CMK (cell line): ENCODE measurements at places on chromosomes 11 and 22.

DNA sequence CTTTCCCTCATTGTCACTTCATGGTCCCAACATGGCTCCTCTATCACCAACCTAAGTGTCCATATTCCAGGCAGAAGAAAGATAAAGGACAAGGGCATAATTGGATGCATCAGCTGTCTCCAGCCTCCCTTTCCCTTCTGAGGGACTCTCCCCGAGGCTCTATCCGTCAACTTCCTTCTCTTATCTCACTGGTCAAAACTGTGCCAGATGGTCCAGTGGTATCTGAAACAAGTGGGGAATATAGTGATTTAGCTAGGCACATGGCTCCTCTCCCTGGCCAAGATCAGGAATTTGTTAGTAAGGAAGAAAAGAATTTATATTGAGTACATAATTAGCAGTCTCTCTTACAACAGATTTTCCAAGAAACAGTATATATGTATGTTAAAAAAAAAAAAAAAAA is 12.6 kb upstream of the SPON1 start:
- DNase-seq = no peak

- DNase-seq = no peak
These were observed 77.0 kb downstream of the GRAMD1B start for GRCh38 chr11:123507043-123507442.

DNA sequence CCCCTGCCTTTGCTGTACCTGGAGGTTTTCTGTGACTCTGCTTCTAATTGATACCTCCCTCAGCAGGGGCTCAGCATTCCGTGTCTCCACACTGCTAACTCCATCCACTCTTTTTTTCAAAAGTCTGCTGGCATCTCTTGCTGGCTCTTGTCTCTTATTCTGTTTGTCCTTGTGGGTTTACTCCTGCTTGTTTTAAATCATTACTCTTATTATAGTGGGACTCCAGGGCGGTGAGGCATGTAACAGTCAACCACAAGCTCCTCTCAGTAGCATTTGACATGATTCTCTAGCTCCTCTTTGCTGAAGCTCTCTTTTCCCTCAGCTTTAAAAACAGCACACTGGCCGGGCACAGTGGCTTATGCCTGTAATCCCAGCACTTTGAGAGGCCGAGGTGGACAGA is 260.2 kb upstream of the NARS2 start:
- no peak for DNase-seq

GRCh38 chr11:2442589-2442988 is 1.7 kb downstream of the TRPM5 start:
- DNase-seq = no peak

- DNase-seq = no peak
These were observed 68.9 kb downstream of the CSTPP1 start for GRCh38 chr11:47005441-47005840.

GRCh38 chr11:32581556-32581955 is 2.1 kb upstream of the EIF3M start:
- no peak for DNase-seq

GRCh38 chr22:40404251-40405177 is 34.1 kb downstream of the SGSM3 start:
- no peak for DNase-seq

DNA sequence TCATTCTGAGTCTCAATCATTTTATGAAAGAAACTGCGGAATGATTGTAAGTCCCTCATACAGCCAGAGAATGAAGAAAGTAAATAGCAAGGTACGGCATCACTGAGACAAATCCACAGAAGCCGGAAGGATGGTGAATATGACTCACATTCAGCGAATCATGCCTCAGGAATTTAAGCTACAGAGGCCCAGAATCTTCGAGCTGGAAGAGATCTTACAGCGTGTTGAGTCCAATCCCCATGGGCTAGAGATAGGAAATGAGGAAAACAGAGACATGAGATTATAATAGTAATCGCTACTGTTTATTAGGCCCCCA is 173.2 kb downstream of the KIF18A start:
- DNase-seq = no peak

GRCh38 chr11:127567237-127567932 is 566.8 kb upstream of the KIRREL3 start:
- DNase-seq = no peak

DNA sequence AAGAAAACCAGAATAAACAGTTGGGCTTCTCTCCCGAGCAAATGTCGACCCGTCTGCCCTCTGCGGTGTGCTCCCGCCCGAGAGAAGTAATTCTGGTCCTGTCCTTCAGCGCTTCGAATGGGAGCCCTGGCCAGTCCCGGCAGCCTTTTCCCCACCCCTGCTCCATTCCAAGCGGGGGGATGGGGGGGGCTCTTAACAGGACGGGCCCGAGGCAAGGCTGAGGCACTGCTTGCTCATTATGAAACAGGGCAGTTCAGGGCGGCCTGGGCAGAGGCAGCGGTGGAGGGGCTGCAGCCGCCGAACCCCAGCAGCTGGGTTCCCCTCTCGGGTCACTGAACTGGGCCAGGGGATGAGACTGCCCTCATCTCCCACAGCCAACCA is 9.1 kb downstream of the BACE1-AS start:
- no peak for DNase-seq

DNA sequence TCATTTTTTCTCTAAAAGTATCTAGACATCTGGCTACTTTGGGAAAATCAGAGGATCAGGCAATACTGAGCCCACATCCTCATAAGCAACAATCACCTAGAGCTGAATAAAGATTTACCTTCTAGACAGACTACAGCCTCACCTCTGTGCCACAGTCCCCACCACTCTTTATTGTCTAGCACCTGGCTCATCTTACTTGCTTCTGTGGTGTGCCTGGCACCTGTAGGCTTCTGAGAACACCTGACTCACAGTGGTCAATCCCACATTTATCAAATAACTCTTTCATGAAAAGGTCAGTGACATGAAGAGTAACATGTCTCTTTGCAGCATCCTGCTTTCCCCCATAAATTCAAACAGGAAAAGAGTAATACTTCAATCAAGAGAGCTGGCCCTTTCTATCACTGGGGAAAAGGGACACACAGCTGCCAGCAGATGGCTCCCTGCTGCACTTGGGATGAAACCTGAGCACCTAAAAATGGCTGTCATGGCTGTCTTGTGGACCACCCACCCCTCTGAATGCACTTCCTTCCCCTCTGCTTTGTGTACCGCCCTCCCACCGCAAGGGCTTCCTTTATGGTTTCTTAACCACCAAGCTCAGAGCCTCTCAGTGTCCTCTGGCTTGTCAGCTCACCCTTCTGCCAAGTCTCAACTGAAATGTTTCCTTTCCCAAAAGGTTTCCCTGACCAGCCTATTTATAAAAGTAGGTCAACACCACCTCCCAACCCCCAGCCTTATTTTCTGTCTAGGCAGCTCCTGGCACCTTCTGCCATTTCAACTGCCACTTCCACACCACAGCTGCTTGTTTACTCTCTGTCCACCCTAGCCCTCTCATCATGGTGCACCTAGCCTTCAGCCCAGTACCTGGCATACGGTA is 9.3 kb downstream of the TFIP11 start:
- DNase-seq = peak; percentile 90

GRCh38 chr11:115126092-115126491 is 378.1 kb downstream of the CADM1 start:
- no peak for DNase-seq

GRCh38 chr22:19132153-19132552 is 1.0 kb downstream of the TSSK2 start:
- no peak for DNase-seq

GRCh38 chr11:28529046-28529445 is 420.9 kb downstream of the METTL15 start:
- DNase-seq = no peak

DNA sequence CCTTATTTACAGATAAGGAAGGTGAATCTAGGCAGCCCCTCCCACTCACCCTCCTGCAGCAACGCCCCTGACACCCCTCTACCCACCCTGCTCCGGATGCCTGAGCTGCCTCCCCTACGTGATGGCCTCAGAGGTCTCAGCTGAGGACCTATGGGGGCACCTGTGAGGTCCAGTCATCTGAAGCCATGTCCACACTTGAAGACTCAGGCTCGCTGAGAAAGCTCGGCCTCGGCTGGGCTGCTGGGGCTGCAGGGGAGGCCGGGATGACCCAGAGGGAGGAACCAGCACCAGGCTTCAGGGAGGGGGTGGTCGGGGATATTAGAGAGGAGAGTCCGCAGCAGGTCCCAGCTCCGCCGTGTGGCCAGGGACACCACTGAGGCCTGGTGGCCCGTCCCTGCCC is 92.8 kb downstream of the BRD1 start:
- no peak for DNase-seq

GRCh38 chr22:50502628-50503474 is 4.7 kb downstream of the LMF2 start:
- no peak for DNase-seq

DNA sequence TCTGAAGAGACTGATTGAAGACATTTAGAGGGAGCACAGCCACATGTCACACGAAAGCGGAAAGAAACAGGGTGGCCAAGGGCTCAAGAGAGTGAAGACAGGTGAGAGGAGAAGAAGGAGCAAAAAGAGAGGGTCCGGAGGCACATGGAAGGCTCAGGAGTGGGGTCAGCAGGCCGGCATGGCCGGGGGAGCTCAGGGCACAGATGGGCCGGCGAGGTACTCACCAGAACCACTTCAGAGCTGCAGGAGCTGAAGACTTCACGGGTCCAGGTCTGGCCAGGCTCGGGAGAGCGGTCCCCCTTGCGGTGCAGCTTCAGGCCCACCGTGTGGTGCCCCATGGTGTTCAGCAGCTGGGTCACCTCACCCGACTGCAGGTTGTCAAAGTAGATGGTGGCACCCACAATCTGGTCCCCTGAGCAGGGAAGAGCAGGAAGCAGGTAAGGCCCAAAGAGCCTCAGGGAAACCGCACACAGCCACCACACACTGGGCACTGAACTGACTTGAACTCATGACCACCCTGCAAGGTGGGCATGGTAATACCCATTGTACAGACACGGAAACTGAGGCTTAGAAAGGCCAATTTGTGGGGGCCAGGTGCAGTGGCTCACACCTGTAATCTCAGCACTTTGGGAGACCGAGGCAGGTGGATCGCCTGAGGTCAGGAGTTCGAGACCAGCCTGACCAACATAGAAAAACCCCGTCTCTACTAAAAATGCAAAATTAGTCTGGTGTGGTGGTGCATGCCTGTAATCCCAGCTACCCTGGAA is 11.6 kb downstream of the AHNAK start:
- DNase-seq = no peak

DNA sequence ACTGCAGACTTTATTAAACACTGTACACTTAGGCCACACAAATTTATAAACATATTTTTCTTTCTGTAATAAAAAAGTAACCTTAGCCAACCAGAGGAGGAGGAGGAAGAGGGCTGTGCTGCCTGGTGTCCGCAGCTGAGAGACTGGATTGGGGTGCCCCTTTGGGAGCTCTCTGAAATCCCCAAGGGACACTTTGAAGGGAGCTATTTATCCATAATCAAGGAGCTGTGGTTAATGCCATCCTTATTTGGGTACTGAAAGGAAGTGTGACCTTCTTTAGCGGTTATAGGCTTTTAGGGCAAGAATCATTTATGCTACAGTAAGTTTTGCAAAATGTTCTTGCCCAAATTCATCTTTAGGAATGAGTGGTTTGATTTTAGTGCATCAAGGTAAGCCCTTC is 125.8 kb downstream of the RASSF10 start:
- DNase-seq = no peak

DNA sequence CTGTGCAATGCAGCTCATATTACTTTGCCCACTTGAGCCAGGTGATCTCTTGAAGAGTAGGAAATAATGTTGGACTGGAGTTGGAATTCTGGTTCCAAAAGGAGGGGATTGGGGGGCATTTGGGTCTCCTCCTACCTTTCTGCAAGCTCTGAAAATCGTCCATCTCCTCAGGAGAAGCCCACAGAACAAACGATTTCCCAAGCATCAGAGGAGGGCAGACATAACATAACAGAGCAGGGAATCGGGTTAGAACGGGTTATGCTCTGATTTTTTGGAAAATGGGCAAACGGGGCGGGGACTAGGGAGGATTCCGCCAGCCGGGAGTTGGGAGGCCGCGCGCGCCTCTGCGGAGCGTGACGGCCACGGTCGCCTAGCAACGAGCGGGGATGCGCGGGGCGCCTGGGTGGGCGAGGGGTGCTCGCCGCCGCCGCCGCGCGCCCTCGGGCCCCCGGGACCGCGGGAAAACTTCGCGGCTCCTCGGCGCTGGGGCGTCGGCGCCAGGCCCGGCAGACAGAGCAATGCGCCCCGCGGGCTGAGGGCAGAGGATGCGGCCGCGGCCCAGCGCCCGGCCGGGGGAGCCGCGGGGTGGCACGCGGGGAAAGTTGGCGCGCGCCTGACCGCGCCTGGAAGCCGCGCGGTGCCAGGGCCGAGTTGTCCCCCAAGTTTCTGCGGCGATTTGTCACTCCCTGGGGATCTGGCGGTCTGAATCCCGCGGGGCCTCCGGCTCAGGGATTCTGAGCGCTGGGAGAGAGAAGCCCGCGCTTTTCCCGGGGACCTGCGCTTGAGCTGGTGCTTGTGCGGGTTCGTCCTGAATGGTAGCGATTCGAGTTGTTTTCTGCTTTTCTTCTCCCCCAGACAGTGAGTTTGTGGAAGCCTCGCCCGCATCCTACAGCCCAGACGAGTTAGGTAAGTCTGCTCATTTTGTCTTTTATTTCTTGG is 27.8 kb upstream of the AMOTL1 start:
- no peak for DNase-seq

- DNase-seq = no peak
These were observed 2.4 kb downstream of the LMO1 start for GRCh38 chr11:8261291-8261690.

- no peak for DNase-seq
These were observed 942 bp upstream of the RPS6KA4 start for GRCh38 chr11:64357904-64358535.

DNA sequence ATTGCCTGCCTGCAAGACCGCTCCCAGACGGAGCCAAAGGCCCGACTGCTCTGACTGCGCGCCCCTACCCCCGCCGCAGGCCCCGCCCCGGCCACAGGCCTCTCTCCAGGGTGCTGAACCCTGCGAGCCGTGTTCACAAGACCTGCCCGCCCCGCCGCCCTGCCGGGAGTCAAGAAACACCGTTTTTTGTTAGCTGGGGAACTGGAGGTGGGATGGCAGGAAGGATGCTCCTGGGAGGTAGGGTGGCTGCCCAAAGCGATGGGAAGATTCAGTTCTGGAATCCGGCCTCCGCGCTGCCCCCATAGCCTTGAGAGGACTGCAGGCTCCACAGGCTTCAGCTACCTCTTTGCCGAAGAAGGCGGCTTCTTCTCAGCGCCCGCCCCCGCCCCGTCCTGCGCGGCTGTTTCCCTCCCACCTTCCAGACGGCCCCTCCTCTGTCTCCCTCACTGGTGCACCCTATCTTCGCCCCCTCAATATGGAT is 2.7 kb upstream of the PDE2A start:
- DNase-seq = peak; percentile 25

GRCh38 chr22:39910876-39911613 is 10.2 kb downstream of the GRAP2 start:
- no peak for DNase-seq

- DNase-seq = no peak
These were observed 43.3 kb downstream of the MYEOV start for GRCh38 chr11:69337211-69337721.

DNA sequence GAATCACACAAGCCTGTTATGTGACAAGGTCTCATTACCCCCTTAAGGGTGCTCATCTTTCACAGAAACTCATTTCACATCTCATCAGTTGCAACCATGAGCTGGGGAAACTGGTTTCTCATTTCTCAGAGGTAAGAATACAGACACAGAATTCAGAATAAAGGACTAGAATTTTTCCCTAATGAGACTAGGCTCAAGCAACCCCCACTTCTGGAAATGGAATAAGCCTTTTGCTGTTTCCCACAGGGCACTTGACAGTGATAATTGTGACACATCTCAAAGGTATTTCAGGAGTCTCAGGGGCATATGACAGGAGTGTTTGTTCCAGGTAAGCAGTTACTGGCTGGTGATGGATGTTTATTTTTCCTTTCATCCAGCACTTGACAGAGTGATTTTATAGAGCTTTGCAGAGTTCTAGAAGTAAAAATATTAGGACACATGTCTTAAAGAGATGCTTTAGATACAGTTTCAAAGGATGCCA is 112.9 kb upstream of the DDI1 start:
- DNase-seq = no peak
